ENCODE measurements at places on chromosomes 6 and 20. TPM values are rescaled to one million over a fixed set of nuclear protein-coding genes. Genes with fewer than 3 reads are reported as not detected.

GRCh38 chr6:20608905-20609304 is 74.6 kb downstream of the CDKAL1 start:
- no peak for DNase-seq

- no peak for DNase-seq
Observed at GRCh38 chr6:33201935-33202334, 1.3 kb downstream of the SLC39A7 start.

DNA sequence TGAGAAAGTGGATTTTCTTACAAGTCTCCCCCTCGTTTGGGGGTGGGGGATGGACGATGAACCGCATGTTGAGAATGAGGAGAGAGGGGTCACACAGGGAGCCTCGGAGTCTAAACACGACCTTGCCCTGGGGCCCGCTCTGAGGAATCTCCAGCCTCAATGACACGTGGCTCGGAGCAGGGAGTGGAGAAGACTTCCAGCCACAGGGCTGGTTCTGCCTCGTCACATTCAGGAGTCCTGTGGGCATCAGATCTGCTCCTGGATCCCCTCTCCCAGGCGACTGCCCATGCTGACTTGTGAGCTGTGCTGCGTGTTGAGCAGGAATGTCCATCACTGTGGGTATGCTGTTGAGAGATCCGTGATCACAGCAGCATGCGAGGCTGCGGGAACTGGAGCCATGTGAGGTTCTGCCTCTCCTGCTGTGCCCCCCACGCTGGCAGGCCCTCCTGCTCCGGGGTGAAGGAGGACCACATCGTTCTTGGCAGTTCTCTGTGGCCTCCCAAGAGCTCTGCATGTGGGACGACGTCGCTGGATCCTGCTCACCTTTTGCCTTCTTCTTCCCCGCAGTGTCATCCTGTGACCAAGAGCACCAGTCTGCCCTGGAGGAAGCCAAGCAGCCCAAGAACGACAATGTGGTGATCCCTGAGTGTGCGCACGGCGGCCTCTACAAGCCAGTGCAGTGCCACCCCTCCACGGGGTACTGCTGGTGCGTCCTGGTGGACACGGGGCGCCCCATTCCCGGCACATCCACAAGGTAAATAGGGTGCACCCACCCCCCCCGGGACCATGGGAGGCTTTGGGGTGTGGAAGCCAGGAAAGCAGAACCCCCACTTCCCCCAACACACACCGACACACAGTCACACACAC is 157.5 kb downstream of the SMOC2 start:
- no peak for DNase-seq

Gene PARD6B
- 4.2 TPM for total RNA-seq

Gene FAM83C
- not detected for total RNA-seq

DNA sequence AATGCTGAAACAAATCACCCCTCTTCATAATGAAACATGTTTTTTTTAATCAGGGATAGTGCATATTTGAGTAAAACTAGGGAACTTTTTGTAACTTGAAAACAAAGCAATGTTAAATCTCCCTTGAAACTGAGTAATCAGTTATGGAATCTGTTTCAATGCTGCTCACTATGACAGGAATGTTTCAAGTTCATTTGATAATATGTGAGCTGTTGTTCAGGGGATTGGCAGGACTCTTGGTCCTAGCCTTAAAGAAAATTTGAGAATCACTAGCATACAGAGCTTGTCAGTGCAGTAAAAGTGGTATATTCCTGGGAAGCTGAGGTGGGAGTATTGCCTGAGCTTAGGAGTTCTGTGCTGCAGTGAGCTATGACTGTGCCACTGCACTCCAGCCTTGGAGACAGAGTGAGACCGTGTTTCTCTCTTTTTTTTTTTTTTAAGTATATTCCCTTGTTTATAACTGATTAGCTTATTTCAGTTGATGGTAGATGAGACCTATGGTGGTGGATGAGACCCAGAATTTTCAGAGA is 21.6 kb upstream of the CALHM6 start:
- no peak for DNase-seq

DNA sequence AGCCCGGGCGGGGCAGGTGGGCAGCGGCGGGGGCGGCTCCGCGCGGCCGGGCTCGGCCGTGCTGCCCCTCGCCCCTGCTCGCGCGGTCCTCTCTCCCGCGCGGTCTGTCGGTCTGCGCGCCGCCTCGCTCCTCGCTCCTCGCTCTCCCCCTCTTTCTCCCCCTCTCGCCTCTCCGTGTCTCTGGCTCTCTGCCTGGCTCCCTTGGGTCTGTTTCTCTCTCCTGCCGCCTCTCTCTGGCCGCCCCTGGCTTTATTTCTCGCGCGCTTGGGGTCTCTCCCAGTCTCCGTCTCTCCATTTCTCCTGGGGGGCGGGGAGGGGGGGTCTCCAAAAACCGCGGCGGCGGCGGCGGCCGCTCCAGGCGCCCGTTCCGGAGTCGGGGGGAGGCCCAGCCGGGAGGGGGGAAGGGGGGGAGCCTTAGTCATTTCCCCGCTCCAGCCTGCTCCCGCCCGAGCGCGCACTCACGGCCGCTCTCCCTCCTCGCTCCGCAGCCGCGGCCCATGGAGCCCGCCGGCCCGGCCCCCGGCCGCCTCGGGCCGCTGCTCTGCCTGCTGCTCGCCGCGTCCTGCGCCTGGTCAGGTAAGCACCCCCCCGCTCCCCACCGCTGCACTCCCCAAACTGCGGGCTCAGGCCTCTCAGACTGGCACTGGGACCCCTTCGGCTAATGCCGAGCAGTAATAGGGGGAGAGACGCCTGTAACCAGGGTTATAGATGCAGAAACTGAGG is at the start of gene SIRPA:
Gene SIRPA, plus strand, starts transcription at position 457 of the 723 bp plus-strand sequence. Its CDS starts 41 bp downstream, at position 498.
- peak; percentile 93 for DNase-seq

DNA sequence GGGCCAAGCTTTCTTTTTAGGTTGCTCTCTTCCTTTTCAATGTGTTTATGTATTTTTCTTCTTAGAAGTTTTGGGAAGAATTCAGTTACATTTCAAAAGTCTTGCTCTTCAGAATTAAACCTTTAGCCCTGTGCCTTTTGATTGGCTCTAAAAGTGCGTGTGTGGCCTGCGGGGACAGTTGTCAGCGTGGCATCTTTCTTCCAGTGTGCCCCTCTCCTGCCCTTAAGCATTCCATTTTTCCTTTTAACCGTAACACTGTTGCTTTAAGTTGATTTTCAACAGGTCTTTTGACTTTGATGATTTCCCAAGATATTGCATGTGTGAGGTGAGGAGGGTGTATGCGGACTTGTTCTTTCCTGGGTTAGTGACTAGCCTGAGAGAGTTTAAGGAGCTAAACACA is 999.1 kb upstream of the FLRT3 start:
- no peak for DNase-seq

- no peak for DNase-seq
Observed at GRCh38 chr20:15702161-15702560, 871.1 kb downstream of the KIF16B start.

Gene CLPSL2
- total RNA-seq, result not detected

Gene TCF15
- 5.7 TPM for total RNA-seq

DNA sequence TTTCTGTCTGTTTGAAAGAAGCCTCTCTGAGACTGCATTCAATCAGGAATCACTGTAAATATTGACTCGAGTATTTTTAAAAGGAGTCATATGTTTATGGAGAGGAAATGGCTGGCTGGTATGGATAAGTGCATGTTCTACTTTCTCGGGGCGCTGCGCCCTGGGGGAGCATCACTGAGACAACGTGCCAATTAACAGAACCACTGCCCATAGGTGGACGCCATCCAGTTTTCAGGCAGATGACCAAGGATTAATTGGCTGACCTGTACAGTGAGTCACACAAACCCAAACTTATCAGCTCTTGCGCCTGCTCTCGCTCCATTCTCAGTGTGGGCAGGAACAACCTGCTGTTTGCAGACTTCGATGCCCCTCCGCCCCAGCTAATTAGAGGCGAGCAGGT is 571.2 kb downstream of the QKI start:
- peak; percentile 88 for DNase-seq

Gene SDCBP2
- total RNA-seq, result 4.4 TPM

Gene MRPS10
- 27.8 TPM for total RNA-seq

Gene DACT2
- 1.2 TPM for total RNA-seq

Gene MAP3K4
- 22.7 TPM for total RNA-seq

Gene FAM83B
- total RNA-seq, result not detected
